GM04503 (cell line): ENCODE measurements at places on chromosomes 1 and 21.

GRCh38 chr1:48767975-48768510 lies 8.6 kb downstream of the BEND5 start:
- no peak for DNase-seq

DNA sequence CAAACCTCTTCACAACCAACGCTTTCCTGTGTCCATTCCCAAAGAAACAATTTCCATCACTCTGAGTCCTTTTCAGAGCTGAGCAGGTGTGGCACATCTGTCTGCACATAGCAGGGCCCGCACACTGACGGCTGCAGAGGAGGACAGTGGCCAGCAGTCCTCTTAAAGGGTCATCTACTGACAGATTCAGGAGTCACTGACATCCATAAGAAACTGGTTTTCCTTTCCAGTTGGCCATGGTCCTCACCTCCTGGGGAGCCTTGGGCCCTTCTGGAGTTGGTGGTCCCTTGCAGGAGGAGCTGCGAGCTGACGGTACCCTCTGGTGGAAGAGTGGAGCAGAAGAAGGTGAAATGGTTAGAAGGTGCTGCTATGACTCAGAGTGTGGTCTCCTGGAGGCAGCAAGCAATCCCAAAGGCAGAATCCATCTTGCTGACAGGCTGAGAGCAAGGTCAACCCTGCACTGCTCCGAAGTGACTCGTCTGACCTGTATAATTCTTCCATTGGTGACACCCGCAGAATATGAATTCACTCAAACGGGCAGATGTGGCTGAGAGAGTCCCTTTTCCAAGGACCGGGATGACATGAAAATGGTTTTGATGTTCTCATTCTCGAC lies 278.5 kb upstream of the C1orf174 start:
- no peak for DNase-seq

DNA sequence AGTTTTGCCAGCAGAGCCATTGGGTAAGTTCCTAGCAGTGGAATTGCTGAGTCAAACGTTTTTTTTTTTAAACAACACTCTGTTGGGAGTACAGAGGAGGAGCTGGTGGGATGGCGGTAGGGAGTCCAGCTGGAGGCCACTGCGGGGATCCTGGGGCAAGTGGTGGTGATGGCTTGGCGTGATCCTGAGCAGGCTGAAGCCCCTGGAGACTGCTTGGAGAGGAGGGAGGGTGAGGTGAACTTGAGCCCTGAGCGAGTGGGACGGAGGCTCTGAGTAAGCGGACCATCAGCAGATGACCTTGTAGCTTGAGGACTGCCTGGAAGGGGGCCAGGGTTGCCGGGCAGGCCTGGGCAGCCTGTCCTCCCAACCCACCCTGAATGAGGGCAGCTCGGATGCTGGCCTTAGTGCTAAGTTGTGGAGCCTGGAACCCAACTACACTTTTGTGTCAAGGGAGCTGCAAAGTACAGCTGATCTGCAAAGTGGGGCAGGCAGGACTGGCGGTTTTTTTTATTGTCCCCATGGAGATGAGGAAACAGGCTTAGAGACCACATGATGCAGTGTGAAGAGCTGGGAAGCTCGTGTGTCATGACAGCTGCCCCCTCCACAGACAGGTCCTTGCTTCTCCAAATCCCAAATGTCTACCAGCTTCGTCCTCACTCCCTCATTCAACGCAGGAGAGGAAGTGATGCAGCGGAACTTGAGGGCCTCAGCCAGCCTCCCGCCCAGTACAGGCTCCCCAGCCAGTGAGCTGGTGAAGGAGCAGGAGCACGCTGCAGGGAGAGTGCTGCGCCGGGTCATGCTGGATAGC lies 20.2 kb downstream of the MRPL37 start:
- peak; percentile 34 for DNase-seq

DNA sequence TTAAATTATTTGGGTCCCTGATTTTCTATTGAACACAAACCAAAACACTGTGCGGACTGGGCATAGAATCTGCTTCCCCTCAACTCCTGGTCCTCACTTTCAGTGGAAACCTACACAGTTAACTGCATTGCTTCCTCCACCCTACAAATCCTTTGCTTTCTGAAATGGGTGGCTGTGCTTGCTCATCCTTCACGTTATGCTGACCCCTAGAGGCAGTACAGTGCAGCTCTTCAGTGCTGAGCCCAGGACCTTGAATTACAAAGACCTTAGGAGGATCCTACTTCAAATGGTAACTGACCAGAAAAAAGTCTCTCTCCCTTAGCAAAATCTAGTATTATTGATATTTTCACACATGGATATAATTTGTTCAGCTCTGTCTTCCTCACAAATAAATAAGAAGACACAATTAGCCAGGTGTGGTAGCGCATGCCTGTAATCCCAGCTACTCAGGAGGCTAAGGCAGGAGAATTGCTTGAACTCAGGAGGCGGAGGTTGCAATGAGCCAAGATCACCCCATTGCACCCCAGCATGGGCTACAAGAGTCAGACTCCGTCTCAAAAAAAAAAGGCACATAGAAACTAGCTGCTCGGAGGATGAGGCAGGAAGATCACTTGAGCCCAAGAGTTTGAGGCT lies 63.4 kb upstream of the L1TD1 start:
- DNase-seq = no peak

- no peak for DNase-seq
Measured at GRCh38 chr1:117321680-117322609, 45.3 kb upstream of the MAN1A2 start.
